ENCODE measurements at places on chromosomes 11 and 22. TPM values are rescaled to one million over a fixed set of nuclear protein-coding genes. Genes with fewer than 3 reads are reported as not detected.

Gene FGF19
- not detected for total RNA-seq

DNA sequence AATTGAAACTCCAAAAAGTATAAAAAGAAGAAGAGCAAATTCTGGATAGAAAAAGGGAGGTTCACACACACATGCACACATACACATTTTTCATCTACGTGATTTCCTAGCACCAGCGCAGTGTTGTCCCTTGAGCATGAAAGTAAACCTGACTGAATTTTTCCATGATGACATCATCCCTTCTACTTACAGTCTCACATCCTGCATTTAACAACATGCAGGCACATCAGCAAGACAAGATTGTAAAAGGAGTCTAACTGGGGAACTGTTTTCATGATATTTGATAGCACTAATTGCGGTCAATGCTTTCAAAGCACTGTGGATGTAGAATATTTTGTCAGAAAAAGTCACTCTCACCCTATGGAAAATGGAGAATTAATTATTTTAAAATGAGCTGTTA, 36.6 kb downstream of the GAS2 start:
- DNase-seq = no peak

DNA sequence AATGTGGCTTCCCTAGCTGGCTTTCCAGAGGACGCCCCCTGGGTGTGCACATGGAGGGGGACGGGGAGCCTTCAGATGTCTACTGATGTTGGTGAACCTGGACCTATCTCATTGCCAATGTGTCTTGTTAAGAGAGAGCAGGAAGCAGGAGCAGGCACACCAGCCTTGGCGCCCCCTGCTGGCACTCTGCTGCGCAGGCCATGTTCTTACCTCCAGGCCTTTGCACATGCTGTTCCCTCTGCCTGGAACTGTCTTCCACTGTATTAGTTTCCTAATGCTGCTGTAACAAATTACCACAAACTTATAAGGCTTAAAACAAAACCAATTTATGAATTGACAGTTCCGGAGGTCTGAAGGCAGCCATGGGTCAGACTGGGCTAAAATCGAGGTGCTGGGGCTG, 23.6 kb upstream of the MN1 start:
- no peak for DNase-seq

DNA sequence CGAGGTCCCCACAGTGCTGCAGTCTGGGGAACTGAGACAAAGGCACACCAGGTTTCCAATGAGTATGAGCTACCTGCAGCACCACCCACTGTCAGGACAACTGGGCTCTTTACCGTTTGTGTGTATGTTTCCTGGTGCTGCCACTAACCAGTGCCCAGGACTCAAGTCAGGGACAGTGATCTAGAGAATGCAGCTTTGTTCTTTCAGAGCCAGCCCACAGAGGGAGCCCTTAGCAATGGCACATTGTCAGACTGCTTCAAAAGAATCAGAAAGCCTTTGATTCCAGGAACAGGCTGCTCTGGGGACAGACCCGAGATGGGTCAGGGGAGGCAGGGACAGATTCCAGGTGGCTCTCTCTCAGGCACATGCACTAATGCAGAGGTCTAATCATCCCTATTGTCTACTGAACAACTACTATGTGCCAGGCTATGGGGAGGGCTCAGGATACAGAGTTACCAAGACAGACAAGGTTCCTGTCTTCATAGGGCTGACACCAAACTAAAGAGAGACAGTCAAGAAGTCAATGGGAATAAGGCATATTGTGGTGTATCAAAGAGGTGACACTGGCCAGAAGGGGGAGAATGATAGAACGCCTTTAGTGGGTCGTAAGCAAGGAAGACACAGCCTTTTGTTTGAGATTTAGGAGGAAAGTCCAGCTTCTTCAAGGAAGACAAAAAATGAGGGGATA, 103.7 kb downstream of the VPREB1 start:
- peak; percentile 36 for DNase-seq

DNA sequence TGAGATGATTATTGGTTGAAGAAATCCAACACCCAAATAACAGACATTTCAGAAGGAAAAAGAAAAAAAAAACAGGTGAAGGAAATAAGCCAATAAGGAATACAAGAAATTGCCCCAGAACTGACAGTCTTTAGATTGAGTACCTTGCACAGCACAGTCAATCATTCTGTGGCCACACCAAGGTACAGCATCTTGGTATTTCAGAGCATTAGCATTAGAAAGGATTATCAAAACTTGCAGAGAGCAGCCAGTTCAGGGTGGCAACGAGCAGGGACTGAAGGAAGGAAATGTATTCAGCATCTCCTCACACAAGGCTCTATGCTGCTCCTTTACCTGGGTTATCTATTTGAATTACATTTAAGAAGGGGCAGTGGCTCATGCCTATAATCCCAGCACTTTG, 2.1 kb downstream of the ADA2 start:
- no peak for DNase-seq

DNA sequence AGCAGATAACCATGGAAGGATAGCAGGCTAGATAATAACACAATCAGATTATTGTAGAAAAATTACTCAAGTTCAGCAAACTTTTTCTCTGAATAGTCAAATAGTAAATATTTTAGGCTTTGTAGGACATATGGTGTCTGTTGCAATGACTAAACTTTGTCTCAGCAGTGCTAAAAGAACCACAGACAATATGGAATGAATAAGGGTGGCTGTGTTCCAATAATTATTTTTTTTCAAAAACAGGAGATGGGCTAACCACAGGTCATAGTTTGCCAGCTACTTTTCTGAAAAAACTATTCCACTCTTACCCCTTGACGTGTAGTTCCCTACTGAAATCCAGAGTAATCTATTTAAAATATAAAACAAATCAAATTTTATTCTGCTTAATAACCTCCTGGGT, 153.9 kb upstream of the LRRC4C start:
- no peak for DNase-seq

- no peak for DNase-seq
These were observed 49.9 kb downstream of the ZNRF3 start for GRCh38 chr22:28933321-28933720.

DNA sequence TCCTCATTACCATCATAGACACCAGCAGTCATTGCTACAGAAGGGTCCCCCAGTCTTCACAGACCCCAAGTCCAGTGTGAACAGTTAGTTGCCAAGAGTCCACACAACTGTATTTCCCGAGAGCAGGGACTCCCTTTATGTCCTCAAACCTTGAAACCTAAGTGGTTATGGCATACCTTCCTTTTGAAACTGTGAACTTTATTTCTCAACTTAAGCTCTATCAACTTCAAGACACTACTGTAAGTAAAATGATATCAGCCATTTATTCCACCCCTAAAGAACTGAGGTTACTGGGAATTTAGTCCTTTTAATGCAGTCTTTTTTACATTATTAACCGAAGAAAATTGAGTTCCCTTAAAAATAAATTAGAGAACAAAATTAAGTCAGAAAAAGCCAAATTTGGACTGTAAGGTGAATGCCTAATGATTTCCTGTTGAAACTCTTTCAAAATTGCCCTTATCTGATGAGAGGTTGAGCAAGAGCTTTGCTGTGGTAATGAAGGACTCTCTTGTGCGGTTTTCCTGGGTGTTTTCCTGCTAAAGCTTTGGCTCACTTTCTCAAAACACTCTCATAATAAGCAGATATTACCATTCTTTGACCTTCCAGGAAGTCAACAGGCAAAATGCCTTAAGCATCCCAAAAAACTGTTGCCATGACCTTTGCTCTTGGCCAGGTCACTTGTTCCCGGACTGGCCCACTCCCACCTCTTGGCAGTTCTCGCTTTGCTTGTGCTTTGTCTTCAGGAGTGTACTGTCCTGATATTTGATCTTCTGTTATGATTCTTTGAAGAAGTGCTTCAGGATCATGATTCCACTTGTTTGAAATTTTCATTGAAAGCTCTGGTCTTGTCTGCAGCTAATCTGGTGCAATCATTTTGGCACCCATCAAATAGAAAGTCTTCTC, 765.4 kb upstream of the ANO3 start:
- no peak for DNase-seq

GRCh38 chr11:116330439-116331185, 442.2 kb downstream of the BUD13 start:
- DNase-seq = no peak

- DNase-seq = no peak
These were observed 93.7 kb downstream of the PRR5L start for GRCh38 chr11:36389811-36390210.

DNA sequence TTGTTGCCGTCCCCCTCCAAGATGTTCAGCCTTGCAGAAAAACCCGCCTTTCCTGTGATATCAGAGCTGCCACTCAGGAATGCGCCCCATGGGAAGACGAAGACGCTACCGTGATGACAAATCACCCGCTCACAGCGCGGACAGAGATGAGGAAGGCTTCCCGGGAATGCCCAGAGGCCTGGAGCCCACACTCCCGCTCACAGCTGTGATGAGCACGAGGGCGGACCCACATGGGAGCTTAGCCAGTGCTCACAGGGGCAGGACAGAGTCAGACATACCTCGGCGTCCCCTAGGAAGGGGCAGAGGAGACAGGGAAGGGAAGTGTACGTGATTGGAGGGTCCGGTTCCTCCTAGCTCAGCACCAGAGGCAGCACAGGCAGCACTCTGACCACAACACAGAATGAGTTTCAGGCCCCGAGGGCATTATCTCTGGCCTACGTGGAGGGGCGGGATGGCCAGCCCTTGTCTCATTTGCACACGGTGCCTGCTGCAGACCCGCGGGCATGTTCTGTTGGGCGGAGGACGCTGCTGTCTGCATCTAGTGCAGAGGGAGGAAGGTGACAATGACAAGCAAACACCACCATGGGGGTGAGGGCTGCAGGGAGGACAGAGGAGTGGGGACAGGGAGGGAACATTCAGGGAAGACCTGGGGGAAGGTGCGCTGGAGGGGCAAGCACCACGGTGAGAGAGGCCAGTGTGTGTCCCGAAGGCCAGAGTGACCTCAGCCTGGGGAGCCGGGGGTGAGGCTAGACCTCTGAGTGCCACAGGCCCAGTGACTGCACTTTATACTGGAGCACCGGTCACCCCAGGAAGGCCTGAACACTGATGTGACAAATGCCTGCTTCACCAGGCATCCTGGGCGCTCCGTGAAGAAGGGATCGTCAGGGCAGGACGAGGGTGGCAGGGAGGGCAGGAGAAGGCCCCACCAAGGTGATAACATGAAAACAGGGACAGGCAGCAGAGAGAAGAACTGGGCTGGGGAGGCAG, 79.6 kb downstream of the CELSR1 start:
- no peak for DNase-seq

DNA sequence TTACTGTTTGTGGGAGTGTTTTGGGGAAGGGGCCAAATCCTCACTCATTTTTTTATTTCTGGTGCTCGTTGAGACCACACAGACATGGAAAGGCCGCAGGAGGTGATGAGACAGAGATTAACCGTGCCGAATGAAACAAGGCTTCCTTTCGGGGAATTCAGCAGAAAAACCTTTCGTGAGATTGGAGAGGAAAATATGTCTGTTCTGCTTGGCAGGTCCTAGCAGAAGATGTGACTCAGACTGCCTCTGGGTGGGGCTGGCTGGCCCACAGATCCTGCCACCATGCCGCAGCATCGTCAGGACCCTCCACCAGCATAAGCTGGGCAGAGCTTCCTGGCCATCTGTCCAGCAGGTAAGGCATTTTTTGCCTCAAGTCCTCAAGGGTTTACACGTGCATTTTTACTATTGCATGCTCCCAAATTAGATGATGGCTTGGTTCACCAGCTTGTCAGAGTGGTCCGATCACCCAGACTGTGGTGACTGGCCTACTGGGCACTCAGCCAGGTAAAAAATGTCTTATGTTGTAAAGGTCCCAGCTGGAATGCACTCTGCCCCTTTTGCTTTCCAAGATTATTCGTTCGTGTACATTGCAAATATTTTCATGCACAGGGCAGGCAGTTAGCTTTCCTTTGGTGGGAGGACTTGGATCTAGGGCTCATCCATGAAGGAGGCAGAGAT, 1.5 kb downstream of the DDB2 start:
- DNase-seq = peak; percentile 53

DNA sequence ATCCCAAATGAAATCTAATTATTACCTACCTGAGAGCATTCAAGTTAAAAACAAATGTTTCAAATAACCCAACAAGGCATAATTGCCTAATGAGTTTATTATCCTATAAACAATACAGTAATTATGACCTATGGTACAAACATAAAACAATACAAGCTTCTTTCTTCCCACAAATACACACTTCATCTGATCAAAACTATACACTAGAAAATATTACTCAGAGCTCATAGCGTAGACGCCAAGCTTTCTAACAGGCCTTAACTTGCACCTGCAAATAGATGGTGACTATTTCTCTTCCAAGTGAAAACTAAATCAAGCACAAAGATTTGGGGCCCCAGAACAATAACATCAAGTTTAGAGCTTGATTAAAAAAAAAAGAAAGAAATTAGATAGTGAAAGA, 78.1 kb downstream of the SOX6 start:
- DNase-seq = no peak

DNA sequence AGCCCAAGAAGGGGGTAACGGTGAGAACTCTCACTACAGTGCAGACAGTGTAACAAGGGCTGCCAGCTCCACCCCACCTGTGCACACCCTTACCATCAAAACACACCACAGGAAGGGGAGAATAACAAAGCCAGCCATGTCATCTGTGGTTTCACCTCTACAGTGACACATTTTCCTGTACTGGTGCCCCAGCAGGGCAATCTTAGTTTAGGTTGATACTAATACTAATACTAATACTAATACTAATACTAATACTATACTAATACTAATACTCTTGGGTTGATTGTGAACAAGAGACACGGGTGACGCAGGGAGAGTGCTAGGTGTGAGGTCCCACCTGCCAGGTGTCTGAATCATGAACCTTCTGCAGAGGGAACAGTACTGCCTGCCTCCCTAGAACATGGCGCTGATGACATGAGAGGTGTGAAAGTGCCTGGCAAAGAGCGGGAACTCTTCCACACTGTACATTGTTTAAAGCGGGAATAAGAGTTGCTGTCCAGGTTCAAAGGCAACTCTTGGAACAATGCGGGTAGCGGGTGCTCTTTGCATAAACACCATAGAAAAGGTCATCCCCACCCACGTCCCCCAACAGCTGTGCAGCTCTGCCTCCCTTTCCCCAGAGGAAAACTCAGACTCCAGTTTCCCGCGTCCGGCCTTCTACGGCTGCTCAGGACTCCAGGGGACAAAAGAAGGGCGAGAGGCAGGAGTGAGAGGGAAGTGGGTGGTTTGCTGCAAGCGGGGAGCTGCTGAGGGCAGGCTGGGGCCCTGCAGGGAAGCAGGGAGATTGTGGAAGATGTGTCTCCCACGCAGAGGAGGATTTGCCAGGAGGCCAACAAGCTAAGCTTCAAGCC, 25.0 kb upstream of the TMPRSS4 start:
- DNase-seq = peak; percentile 16

DNA sequence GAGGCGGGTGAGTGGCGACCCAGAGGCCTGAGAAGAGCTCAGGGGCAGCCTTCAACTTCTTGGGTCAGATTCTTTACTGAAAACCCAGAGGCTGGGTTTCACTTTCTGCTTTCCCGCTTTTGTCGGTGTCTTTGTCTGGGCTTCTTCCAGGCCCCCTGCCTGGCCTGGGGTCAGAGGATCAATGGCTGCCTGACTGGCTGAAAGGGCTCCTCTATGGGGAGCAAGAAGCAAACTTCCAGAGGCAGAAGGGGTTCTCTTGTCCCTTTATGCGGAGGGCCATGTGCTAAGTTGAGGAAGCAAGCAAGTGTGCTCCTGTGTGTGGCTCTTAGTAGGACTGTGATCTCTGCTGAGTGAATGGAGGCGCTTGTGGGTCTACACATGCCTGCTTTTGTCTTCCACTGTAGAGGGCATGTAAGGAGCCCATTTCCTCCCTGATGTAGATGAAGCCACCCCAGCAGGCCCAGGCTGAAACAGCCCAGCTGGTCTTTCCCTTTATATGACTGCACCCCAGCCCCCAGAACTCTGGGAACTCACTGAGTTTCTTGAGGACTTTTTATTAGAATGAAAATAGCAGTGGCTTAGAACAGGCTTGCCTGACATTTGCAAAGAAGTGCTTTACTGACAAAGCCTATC, 1.0 kb upstream of the PKNOX2 start:
- no peak for DNase-seq
